Activated naive CD8-positive, alpha-beta T cell treated with anti-CD3 and anti-CD28 coated beads, Interleukin-2, amount 50 U/mL, for 24 hours (primary cell): ENCODE measurements at places on chromosomes 2 and 18.
A peak's percentile ranks its signal among the peaks of the same experiment; 100 is the strongest.

- no peak for DNase-seq
Observed at GRCh38 chr2:182858671-182859070, 7.8 kb downstream of the FRZB start.

DNA sequence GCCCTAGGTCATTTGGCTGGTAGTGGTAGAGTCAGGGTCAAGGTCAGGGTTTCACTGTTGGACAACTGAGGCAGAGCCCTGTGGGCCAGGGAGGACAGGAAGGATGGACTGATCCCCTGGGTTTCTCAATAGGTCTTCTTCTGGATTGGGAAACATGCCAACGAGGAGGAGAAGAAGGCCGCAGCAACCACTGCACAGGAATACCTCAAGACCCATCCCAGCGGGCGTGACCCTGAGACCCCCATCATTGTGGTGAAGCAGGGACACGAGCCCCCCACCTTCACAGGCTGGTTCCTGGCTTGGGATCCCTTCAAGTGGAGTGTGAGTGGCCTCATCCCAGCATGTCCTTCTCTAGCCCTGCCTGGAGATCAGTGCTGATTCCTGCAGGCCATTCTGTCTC lies 18.1 kb downstream of the VIL1 start:
- DNase-seq = no peak

GRCh38 chr2:43333656-43334144 lies 107.3 kb upstream of the ZFP36L2 start:
- DNase-seq = no peak

DNA sequence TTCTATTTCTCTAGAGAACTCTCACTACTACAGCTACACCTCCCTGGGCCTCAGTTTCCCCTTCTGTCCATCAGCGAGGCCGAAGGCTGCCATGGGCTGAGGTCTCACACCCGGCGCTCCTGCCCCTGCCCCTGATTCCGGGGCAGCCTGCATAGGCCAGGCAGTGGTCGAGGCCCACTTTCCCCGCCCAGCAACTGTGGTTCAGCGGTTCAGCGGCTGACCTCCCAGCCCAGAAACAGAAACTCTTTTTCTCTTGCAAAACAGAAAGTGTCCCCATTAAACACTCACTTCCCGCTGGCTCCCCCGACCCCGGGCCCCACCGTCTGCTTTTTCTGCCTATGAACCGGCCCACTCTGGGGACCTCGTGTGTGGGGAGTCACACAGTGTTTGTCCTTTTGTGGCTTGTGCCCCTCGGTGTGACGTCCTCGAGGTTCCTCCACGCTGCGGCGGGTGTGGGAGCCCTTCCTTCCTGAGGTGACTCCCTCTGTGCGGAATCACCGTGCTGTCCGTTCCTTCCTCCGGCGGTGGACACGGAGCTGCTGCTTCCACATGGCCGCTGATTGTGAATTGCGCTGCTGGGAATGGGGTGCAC lies 16.0 kb downstream of the PDCD1 start:
- DNase-seq = peak; percentile 73

DNA sequence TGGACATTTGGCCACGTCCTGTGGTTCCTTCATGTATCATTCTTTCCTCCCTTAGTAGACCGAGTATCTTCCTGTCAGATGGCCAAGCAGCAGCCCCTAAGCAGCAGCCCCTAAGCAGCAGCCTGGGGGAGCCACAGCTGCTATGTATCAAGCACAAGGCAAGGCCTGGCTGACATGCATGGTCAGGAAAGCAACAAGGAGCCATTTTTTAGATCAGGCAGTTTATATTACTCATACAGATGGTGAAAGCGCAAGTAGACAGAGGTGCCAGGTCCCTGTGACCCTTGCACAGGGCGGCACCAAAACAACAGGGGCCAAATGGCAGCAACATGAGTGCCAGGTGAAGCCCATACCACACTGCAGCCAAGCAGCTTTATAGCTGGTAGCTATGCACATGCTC lies 22.1 kb downstream of the CHCHD5 start:
- DNase-seq = no peak

GRCh38 chr2:229154381-229154780 lies 116.7 kb downstream of the PID1 start:
- DNase-seq = no peak

- DNase-seq = no peak
Observed at GRCh38 chr2:212919238-212919637, 232.2 kb downstream of the IKZF2 start.

GRCh38 chr2:150591496-150592285 lies 104.2 kb upstream of the RND3 start:
- DNase-seq = no peak

GRCh38 chr18:43022874-43023273 lies 92.6 kb downstream of the RIT2 start:
- DNase-seq = no peak

DNA sequence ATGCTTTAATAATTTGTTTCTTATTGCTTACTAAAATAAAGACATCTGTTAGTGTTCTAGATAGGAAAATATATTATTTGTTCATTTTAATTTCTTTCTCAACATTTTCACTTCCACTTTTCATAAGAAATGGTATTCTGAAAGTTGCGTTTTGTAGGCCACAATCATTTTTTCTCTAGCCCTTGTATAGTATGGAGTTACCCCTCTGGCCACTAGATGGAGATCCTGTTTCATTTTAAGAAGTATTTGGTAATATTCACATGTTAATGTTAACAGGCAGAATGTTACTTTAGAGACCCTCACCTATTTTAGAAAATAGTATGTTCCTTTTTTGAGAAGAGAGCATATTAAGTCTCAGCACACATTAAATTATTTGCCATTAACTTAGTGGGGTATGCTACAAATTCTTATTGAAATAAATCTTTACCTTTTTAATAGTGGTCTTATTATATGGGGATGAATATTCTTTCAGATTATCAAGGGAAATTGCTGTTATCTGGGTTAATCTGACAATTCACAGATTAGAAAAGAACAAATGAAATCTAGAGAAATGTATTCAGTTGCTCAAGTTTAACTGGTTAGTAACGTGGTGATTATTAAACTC lies 73.9 kb upstream of the TTC27 start:
- no peak for DNase-seq

- DNase-seq = no peak
Observed at GRCh38 chr2:232245111-232245510, 133.4 kb upstream of the ALPP start.

GRCh38 chr18:72811047-72811446 lies 56.7 kb downstream of the NETO1 start:
- DNase-seq = no peak

DNA sequence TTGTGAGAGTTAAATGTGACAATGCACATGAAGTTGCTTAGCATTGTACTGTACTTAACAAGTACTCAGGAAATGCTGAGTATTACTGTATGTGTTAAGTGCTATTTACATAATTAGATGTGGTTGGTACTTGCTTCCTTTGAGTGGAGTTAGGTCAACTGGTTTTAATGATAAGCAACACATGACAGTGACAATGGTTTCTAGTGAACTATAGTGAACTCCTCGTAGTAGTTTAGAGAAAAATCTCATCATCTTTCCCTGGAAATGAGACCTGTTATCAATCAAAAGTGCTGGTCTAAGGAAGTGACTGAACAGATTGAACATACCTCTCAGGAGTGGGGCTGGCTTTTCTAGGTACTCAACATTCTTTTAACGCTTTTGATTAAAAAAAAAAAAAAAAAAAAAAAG lies 29.2 kb upstream of the ZDBF2 start:
- no peak for DNase-seq

DNA sequence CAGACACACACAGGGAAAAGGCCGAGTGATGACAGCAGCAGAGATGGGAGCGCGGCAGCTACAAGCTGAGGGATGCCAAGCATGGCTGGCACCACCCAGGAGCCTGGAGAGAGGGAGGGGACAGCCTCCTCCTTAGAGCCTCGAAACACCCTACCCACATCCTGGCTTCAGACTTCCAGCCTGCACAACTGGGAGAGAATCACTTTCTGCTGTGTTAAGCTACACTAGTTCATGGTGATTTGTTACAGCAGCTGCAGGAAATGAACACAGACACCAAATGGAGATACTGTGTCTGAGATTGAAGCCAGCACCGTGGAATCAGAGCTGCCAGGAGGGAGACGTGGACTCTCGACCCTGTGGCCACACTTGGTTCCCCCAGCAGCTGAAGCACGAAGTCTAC lies 27.5 kb upstream of the FOSL2 start:
- DNase-seq = no peak

- DNase-seq = no peak
Observed at GRCh38 chr2:109421101-109421500, 192.7 kb downstream of the SEPTIN10 start.

GRCh38 chr2:206343816-206344215 lies 69.4 kb downstream of the ZDBF2 start:
- no peak for DNase-seq

DNA sequence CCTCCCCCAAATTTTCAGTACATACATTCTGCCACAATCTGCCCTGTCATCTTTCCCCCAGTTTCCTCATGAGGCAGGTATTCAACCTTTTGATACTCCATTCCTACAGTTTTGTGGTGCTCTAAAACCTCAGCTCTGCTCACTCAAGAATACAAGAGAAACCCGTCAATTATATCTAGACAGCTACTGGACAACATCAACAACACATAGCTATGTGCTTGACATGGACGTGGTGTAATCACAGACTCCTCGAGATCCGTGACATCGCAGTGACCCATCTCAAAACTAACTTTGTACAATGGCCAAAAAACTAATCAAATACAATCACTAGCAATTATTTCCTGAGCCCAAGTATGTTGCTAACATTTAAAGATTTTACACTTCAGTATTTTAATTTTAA lies 23.6 kb downstream of the WDSUB1 start:
- no peak for DNase-seq

- DNase-seq = no peak
Observed at GRCh38 chr2:239459056-239459455, 58.2 kb upstream of the HDAC4 start.

- no peak for DNase-seq
Observed at GRCh38 chr2:28664120-28664842, 87.3 kb upstream of the PPP1CB start.

- no peak for DNase-seq
Observed at GRCh38 chr18:48418539-48419276, 9.5 kb upstream of the ZBTB7C start.

DNA sequence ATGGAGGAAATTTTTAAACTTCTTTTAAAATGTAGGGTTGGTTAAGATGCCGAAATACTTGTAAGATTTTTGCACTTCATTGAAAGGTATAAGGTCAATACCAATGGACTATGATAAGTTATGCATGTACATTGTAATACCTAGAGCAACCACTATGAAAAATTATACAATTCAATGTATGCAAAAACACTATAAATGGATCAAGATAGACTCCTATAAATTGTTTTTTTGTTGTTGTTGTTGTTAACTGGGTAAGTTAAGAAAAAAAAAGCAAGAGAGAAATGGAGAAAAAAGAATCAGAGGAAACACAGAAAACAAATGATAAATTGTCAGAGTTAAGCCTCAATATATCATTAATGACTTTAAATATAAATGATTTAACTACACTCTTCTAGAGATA lies 421.2 kb downstream of the TMEM182 start:
- no peak for DNase-seq

DNA sequence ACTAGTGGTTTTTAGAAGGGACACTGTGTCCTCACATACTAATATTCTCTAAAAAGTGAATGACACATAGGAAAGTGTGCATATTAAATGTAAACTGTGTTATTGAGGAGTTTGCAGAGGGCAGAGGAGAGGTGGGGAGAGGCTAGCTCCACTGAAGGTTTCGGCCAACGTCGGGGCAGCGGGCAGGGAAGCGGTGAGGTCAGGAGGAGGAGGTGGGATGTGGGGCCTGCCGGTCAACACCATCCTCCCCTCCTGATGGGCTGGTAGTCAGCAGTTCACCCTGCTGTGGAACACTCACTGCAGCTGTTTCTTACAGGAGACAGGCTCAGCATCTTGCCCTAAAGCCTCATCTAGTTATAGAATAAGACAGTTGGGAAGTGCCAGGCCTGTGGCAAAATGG lies 74.2 kb downstream of the ARHGEF4 start:
- DNase-seq = no peak

- DNase-seq = no peak
Observed at GRCh38 chr2:136920652-136921333, 155.4 kb downstream of the THSD7B start.

- DNase-seq = no peak
Observed at GRCh38 chr2:207149249-207150213, 16.2 kb downstream of the KLF7 start.

- no peak for DNase-seq
Observed at GRCh38 chr2:14907014-14907612, 274.6 kb downstream of the LRATD1 start.

GRCh38 chr2:96604104-96604503 lies 34.0 kb downstream of the KANSL3 start:
- no peak for DNase-seq

DNA sequence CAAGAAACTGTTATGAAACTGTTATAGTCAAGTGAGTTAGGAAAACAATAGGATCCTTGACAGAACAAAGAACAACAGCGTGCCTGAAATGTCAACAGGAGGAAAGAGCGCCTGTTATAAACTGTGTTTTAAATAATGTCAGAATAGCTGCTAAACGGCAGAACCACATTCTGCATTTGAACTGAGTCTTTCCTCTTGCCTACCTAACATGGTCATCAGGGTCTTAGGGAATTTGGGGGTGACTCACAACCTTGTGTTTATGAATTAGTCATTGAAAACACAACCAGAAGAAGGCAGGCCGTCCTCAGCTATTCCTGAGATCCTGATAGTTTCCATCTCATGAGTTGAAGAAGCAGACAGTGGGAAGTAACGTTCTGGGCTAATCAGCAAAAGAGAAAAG lies 222.0 kb upstream of the FN1 start:
- DNase-seq = no peak

DNA sequence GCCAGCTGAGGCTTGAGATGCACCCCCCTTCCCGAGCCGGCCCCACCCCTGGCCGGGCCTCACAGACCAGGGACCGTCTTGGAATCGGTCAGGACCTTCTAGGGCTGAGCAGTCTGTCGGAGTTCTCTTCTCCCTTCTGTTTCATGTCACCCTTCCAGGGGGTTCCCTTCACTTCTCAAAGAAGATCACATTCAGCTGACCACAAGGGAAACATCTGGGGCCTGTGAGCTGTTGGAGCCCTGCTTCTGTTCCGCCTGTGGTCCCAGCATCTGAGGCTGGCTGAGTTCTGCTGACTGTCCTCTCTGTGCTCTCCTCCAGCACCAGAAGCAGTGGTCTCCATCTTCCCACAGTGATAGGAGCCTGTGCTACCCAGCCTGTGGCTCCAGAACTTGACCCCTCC lies 106.5 kb downstream of the SEPTIN10 start:
- no peak for DNase-seq

GRCh38 chr2:27765621-27766286 lies 5.8 kb upstream of the MRPL33 start:
- DNase-seq = peak; percentile 63

- no peak for DNase-seq
Observed at GRCh38 chr2:30373881-30374302, 73.2 kb upstream of the LCLAT1 start.

GRCh38 chr2:68591225-68591624 lies 52.2 kb upstream of the PROKR1 start:
- DNase-seq = no peak

GRCh38 chr2:190882856-190883582 lies 2.4 kb downstream of the GLS start:
- DNase-seq = no peak
